ENCODE measurements at places on chromosomes 4 and X. TPM values are rescaled to one million over a fixed set of nuclear protein-coding genes. Genes with fewer than 3 reads are reported as not detected.

Gene ASB12
- not detected for total RNA-seq

- peak; percentile 39 for DNase-seq
These were observed 448.3 kb upstream of the ZFP42 start for GRCh38 chr4:187547316-187547715.

Gene XK
- total RNA-seq: 0.35 TPM

GRCh38 chr4:110361921-110362320, 114.0 kb upstream of the ENPEP start:
- DNase-seq: peak; percentile 91

DNA sequence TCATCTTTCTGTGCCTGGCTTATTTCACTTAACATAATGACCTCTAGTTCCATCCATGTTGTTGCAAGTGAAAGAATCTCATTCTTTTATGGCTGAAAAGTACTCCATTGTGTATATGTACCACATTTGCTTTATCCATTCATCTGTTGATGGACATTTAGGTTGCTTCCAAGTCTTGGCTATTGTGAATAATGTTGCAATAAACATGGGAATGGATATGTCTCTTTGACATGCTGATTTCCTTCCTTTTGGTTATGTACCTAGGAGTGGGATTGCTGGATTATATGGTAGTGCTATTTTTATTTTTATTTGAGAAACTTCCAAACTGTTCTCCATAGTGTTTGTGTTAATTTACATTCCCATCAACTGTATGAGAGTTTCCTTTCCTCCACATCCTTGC, 71.2 kb downstream of the TACR3 start:
- no peak for DNase-seq

- DNase-seq: no peak
These were observed 47.4 kb downstream of the ACSL4 start for GRCh38 chrX:109685656-109686078.

DNA sequence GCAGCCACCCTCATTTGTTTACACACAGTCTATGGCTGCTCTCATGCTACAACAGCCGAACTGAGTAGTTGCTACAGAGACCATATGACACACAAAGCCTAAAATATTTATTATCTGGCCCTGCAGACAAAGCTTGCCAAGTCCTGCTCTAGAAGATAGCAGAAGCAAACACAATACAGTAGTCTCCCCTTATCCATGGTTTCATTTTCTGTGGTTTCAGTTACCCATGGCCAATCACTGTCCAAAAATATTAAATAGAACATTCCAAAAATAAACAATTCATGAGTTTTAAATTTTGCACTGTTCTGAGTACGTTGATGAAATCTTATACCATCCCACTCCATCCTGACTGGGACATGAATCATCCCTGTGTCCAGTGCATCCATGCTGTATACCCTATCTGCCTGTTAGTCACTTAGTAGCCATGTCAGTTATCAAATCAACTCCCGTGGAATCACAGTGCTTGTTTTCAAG, 40.2 kb upstream of the ZNF81 start:
- peak; percentile 55 for DNase-seq

DNA sequence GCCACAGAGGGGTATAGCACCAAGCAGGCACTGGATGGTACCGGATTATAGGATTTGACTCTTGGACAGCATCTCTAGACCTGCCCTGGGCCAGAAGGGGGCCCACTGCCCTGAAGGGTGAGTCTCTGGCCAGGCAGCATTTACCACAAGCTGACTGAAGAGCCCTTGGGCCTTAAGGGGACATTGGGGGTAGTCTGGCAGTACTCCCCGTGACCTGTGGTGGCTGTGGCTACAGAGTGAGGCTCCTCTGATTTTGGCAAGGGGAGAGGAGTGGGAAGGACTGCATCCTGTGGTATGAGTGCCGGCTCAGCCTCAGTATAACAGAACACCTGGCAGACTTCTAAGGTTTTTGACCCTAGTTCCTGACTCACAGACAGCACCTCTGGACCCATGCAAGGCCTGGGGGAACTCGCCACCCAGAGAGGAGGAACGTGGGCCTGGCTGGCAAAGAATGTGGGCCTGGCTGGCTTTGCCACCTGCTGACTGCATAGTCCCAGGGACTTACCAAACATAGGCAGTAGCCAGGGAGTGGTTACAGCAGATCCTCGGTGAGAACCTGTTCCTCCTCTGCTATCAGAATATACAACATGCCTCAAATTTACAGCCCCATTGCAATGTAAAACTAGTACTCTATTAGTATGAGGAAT, 48.1 kb downstream of the ABCB7 start:
- no peak for DNase-seq

Gene MSX1
- 0.67 TPM for total RNA-seq

- peak; percentile 28 for DNase-seq
These were observed 66.6 kb downstream of the SNX25 start for GRCh38 chr4:185276036-185276435.

- DNase-seq: no peak
These were observed 26.5 kb upstream of the RBMX start for GRCh38 chrX:136906921-136907510.

DNA sequence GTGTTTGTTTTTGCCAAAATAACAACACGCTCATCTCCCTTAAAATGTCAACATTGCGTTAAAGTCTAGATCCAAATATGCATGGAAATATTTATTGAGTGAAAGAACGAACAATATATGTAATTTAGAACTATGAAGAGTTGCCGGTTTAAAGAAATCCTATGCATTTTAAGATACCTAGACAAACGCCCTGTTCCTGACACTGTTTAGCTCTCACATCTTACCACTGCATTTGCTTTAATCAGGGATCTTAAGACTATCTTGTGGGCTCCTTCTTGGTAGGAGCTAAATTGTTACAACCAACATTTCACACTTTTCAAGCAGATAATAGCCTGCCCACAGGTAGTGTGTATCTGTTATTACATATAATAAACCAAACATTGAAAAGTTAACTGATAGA, 96.6 kb upstream of the RPS6KA3 start:
- no peak for DNase-seq

DNA sequence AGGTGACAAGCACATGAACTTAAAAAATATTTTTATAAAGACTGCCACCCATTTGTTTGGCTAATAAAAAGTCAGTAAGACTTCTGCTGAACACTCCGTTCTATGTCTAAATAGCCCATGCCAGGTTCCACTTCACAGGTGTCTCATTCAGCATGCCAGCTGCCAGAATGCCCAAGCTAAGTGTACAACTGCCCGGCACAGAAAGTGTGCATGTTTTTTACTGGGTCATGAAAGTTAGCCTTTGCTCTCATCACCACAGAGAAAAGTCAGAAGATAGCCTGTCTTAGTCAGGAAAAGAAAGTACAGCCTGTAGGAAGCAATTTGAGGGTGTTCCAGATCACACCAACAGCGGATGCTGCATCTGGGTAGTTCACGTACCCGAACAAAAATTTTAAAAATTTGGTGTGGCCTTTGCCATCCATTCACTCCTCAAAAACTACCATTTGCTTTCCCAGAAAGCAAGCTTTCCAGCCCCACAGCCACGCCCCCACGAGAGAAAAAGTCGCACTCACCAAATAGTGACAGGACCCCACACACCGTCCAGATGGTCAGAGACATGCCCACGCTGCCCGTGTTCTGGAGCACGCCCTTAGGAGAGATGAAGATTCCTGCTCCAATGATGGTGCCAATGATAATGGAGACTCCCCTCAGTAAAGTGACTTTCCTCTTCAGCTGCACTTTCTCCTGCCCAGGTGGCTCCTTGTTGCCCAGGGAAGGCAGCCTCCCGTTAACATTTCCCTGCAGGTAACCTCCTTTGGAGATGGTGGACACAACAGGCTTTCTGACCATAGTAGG, 671 bp downstream of the SLC7A11 start:
- DNase-seq: no peak

Gene ARSJ
- total RNA-seq: 39.8 TPM

Gene SPANXD
- total RNA-seq: not detected

Gene ADAMTS3
- total RNA-seq: 2.5 TPM

- peak; percentile 6 for DNase-seq
These were observed 856.7 kb upstream of the PRKX start for GRCh38 chrX:4570151-4570550.

DNA sequence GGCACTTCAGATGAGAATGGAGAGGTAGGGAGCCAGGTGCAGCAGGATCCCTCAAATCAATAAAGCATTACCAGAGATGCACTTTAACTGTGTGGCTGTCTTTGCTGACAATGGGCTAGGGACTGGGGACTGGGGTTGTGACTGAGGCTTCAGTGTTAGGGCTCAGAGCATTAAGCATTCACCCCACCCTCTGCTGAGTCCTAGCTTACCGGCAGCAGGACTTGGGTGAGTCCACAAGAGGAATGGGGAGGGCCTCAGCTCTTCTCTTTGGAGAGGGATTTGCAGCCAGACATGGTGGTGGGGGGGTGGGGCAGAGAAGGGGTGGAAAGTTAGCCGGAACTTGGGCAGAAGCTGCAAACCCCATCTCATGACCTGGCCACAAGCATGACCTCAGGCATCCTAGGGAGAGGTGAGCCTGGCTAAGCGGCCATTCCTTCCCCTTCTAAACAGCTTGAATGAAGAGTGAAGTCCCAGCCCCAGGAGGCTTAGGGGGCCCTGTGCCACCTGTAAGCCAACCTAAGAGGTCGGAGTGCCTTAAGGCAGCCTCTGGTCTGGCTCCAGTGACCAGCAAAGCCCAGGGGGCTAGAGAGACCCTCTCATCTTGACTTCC, 78.4 kb downstream of the STARD8 start:
- no peak for DNase-seq

Gene ANXA10
- not detected for total RNA-seq

- DNase-seq: no peak
These were observed 219.3 kb downstream of the TRAM1L1 start for GRCh38 chr4:116866106-116866505.

Gene HSFX1
- 1.0 TPM for total RNA-seq

Gene TMEM47
- 11.9 TPM for total RNA-seq

Gene AMOT
- total RNA-seq: 0.09 TPM

GRCh38 chrX:13733506-13733905, 914 bp downstream of the TRAPPC2 start:
- DNase-seq: no peak

Gene ERCC6L
- 0.17 TPM for total RNA-seq

Gene CLDN2
- not detected for total RNA-seq

- no peak for DNase-seq
These were observed 33.6 kb upstream of the CCNG2 start for GRCh38 chr4:77123411-77123810.

- DNase-seq: no peak
These were observed 17.1 kb upstream of the AADAT start for GRCh38 chr4:170106900-170107299.

Gene MAB21L2
- total RNA-seq: not detected

Gene TLR6
- total RNA-seq: 6.7 TPM

- no peak for DNase-seq
These were observed 320.8 kb downstream of the ADAM29 start for GRCh38 chr4:175238827-175239517.

GRCh38 chrX:15646543-15646942, 18.1 kb downstream of the CLTRN start:
- DNase-seq: no peak

DNA sequence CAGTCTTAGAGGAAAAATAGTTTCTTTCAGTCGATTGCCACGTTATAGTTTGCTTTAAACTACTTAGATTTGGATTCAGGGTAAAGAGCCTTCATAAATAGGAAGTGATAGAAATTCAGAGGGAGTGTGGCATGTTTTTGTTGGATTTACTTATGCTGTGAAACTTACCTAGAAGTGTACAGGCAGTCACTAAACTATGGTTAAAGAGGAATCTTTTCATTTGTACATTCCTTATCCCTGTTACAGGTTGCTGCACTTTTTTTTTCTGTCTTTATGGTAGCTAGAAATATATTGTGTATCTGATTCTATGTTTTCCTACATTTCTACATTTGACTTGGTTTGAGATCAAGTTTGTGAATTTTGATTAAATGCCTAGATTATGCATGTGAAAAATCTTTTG, 19.1 kb downstream of the WWC2 start:
- DNase-seq: no peak

DNA sequence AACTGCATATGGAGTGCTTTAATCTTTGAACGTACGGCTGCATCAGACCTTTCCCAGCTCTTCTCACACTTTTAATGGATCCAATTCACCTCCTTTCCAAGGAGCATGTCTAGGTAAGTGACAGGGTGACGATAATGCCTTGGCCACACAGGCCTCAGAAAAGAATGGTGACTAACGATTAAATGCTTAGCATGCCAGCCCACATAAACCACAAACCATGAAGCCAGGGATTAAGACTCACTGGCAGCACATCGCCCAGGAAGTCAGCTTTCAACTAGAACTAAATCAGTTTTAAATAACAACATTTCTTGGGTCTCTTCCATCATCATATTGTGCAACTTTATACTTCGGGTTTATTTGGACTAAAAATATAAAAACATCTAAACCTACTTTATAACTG, 28.7 kb downstream of the INPP4B start:
- peak; percentile 88 for DNase-seq

GRCh38 chr4:181030961-181031360, 1212.2 kb upstream of the TENM3 start:
- DNase-seq: no peak

Gene CXCL3
- 1.3 TPM for total RNA-seq

GRCh38 chrX:65610481-65610880, 57.0 kb upstream of the MSN start:
- DNase-seq: no peak

DNA sequence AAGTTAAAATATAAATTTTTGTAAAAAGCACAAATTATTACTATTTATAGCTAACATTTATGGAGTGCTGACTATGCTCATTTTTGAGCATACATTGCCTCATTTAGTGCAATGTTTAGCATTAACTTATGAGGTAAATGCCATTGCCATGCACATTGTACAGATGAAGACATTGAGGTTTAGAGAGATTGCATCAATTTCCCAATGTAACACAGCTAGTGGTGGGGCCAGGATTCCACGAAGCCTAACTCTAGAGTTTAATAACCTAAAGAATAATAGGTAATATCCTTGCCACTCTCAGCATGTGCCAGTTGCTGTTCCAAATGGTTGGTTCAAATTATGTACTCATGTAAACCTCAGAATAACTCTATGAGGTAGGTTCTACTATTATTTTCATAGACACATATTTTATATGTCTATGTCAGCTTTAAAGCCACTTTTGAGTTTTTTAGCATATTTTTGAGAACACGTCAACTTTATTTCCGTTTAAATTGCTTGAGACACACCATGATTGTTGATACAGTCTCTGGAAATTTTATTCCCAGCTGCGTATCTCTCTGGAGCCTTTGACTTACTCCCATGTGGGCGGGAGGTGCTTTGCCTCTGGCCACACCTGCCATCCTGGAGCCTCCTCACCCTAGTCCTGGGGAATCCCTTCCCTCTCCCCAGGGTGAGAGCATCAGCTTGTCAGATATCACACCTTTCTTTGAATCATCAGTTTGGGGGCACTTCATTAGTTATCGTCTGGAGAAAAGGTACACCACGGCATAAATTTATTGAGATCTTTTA, 10.8 kb upstream of the ADH1A start:
- no peak for DNase-seq

- DNase-seq: peak; percentile 76
These were observed 43.3 kb downstream of the FGFBP1 start for GRCh38 chr4:15894921-15895916.

Gene PWWP3B
- 1.2 TPM for total RNA-seq
